ENCODE measurements at places on chromosomes 1 and 21. TPM values are rescaled to one million over a fixed set of nuclear protein-coding genes. Genes with fewer than 3 reads are reported as not detected.

The AK2 gene
- 115 TPM for total RNA-seq

The AMY1B gene
- not detected for total RNA-seq

The KRTAP10-4 gene
- total RNA-seq, result not detected

The RNASEL gene
- 3.5 TPM for total RNA-seq

The CTSE gene
- total RNA-seq, result not detected

The AMY1A gene
- total RNA-seq, result not detected

The ZNF684 gene
- 7.8 TPM for total RNA-seq

- no peak overlapping the region for H3K4me3 ChIP-seq
- H3K27me3 ChIP-seq, result no peaks in the 10 kb centered on the region
- no peak for DNase-seq
- H3K27ac ChIP-seq, result no peak overlapping the region
- H3K36me3 ChIP-seq, result no peaks in the 10 kb centered on the region
These were observed 44.9 kb downstream of the SSBP3 start for GRCh38 chr1:54361342-54361741.

DNA sequence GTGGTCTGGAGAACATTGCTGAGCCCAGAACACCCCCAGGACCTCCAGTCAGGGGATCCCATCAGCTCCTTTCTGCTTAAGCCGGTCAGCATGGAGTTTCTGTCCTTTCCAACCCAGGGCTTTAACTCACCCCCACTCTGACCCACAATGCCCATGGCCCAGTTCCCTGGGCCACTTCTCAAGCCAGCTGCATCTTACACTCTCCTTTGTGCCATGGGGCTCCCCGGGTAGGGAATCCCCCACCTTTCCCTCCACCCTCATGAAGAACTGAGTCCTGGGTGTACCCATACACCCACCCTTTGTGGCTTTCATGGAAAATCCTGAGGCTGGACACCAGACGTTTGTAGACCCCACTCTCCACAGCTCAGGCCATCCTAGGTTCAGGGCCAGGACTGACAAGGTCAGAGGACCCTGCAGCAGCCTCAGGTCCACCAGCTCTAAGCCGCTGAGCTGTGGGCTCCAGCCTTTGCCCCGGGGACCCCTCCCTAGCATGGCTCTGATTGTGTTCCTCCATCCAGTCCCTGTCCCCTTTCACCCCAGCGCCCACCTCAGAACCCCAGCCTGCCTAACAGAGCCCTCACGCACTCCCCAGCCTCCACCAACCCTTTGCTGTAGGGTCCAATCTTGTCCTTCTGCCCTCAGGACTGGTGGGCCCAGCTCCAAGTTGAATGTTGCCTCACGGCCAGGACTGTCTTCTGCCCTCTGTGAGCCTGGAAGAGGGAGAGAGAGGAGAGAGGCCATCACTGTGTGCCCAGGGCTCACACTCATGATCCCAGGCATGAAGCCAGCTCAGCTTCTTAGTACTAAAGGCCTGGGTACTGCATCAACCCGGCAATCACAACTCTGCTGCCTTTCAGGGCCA, 394.8 kb downstream of the MATN1 start:
- no peaks in the 10 kb centered on the region for H3K36me3 ChIP-seq
- H3K4me1 ChIP-seq, result no peaks in the 10 kb centered on the region
- H3K4me3 ChIP-seq, result no peak overlapping the region
- DNase-seq, result no peak
- H3K27ac ChIP-seq, result no peak overlapping the region

DNA sequence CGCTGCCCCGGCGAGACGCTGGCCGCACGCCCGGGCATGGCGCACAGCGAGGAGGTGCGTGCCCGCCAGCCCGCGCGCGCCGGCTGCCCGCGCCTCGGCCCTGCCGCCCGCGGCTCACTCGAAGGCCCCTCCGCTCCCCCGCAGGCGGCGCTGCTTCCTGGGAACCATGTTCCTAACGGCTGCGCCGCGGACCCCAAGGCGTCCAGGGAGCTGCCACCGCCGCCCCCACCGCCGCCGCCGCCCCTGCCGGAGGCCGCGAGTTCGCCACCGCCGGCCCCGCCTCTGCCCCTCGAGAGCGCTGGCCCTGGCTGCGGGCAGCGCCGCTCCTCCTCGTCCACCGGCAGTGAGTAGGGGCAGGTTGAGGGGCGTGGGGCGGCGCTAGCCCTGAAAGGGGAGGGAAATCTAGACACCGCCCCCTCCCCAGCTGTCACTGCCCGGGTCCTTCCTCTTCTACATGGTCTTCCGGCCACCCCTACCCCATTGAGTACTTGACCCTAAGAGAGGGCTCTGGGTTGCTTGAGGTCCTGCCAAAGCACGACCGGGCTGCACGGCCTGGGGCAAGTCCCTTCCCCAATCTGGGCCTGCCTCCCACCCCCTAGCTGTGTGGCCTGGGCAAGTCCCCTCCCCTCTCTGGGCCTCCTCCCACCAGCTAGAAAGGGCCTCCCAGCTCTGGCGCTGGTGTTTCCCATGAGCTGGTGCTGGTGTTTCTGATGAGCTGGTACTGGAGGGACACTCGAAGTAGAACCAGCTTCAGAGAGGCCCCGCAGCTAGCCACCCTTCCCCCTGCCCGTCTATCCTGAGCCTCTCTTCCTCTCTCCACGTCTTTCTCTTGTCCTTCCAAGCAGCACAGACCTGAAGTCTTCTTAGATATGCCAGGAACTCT, 17.0 kb downstream of the TNFRSF25 start:
- no peak for DNase-seq
- no peak overlapping the region for H3K4me3 ChIP-seq
- H3K27ac ChIP-seq, result no peak overlapping the region
- H3K4me1 ChIP-seq, result no peaks in the 10 kb centered on the region

DNA sequence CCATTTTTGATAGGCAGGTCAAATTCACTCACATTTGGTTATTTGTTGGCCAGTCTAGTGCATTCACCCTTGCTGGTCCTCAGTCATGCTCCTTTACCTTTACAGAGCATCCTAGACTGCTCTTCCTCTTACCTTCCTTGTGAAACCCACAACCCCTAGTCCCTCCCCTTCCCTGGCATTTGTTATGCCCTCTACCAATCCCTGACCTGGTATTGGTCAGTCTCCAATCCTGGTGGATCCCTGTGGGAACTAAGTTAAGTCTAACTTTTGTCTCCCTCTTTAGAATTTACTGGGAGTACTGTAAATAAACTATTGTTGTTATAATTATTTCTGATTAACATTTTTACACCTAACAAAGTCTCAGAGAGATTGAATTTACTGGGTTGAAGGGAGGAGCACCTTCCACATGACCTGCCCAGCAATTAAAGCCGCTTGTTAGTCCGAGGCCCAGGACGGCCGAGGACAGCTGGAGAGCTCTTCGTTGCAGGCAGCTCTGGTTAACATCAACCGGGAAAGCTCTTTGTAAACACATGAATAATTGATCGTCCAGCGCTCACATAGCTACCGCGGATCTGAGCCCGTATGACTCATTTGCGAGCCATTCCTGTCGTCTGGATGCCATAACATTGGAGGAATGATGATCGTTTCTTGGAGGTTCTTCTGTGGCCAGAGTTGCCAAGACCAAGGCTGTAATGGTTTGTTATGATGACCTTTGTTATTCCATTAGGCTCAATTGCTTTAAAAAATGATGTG, 31.9 kb downstream of the MTARC1 start:
- H3K4me1 ChIP-seq, result no peaks in the 10 kb centered on the region
- H3K27me3 ChIP-seq, result no peaks in the 10 kb centered on the region
- DNase-seq, result no peak
- peaks cover 4% of the 10 kb centered on the region for H3K36me3 ChIP-seq

GRCh38 chr1:116379057-116379630, 6.1 kb downstream of the ATP1A1 start:
- H3K36me3 ChIP-seq, result no peaks in the 10 kb centered on the region
- no peak for DNase-seq
- H3K4me3 ChIP-seq, result no peak overlapping the region
- H3K27me3 ChIP-seq, result no peaks in the 10 kb centered on the region

DNA sequence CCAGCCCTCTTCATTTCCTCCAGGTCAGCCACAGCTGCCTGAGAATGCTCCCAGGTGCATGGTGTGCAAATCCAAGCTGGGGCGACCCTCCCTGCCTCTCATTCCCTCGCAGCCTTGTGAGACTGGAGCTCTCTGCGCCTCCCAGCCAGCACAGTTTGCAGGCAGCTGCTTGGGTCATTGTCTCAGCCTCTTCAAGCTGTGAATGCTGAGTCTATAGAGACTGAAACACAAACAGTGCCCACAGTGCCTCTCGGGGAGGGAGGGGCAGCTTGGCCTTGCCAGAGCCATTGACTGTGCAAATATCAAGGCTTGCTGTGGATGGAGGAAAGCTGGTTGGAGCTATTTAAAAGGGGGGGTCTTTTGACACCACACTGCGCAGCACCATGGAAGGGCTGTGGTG, 10.6 kb downstream of the PLXNA2 start:
- H3K36me3 ChIP-seq, result no peaks in the 10 kb centered on the region
- peaks cover 28% of the 10 kb centered on the region for H3K4me1 ChIP-seq

DNA sequence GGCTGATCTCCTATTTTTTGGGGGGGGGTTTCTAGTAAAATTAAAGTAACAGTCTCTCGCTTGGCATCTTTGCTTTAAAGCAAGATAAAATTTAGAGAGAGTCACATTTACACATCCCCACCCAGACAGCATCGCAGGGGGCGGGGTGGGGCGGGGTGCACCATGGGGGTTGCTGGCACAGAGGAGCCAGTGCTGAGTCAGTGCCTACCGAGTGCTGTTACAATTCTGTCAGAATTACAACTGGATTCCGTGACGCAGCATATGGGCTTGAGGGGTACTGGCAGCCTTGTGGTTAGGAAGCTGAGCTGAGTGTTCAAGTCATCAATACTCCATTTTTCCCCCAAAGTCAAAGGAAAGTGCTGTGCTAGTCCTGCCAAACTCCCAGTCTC, 175.9 kb downstream of the PRDM16 start:
- H3K27me3 ChIP-seq, result peaks cover 28% of the 10 kb centered on the region
- no peaks in the 10 kb centered on the region for H3K36me3 ChIP-seq
- DNase-seq, result no peak
- H3K4me1 ChIP-seq, result no peaks in the 10 kb centered on the region
- H3K27ac ChIP-seq, result no peak overlapping the region

DNA sequence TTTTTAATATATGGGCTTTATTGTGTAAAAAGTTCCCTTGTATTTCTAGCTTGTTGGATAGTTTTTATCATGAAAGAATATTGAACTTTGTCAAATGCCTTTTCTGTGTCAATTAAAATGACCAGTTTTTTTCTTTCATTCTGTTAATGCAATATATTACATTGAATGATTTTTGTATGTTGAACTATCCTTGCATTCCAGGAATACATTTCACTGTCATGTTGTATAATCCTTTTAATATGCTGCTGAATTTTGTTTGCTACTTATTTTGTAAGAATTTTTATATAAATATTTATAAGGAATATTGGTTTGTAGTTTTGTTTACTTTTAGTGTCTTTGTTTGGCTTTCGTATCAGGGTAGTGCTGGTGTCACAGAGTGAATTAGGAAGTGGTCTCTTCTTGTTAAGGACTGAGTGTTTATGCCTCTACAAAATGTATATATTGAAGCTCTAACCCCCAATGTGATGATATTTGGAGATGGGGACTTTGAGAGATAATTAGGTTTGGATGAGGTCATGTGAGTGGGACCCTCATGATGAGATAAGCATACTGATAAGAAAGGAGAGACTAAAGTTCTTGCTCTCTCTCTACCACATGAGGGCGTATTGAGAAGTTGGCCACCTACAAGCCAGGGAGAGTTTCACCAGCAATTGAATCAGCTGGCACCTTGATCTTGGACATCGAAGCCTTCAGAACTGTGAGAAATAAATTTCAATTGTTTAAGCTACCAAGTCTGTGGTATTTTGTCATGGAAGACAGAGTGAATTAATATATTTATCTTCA, 12.0 kb upstream of the SLAMF6 start:
- no peak overlapping the region for H3K27ac ChIP-seq
- H3K36me3 ChIP-seq, result no peaks in the 10 kb centered on the region
- H3K27me3 ChIP-seq, result no peaks in the 10 kb centered on the region
- DNase-seq, result no peak
- H3K4me3 ChIP-seq, result no peak overlapping the region

DNA sequence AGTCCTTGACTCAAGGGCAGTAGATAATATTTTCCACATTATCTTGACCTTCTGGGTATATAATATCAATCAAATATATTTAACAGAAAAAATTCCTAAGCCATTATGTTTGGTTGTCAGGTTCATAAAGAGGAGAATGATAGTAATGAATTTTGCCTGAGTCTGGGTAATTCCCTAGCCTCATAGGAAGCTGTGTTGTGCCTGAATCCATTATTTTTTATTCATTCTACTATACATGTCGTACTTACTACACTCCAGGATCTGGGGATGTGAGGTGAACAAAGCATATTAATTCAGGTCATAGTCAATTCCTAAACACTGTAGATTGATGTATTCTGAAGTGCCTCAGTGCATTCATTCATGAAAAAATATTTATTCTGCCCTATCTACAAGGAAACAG, 204.2 kb downstream of the PTGER3 start:
- no peak for DNase-seq
- no peaks in the 10 kb centered on the region for H3K36me3 ChIP-seq
- H3K27me3 ChIP-seq, result no peaks in the 10 kb centered on the region
- H3K27ac ChIP-seq, result no peak overlapping the region
- H3K4me1 ChIP-seq, result no peaks in the 10 kb centered on the region

- H3K27ac ChIP-seq, result no peak overlapping the region
- DNase-seq, result no peak
- no peaks in the 10 kb centered on the region for H3K4me1 ChIP-seq
- no peaks in the 10 kb centered on the region for H3K36me3 ChIP-seq
- H3K4me3 ChIP-seq, result no peak overlapping the region
These were observed 909.4 kb downstream of the ADGRL2 start for GRCh38 chr1:82710091-82710490.

DNA sequence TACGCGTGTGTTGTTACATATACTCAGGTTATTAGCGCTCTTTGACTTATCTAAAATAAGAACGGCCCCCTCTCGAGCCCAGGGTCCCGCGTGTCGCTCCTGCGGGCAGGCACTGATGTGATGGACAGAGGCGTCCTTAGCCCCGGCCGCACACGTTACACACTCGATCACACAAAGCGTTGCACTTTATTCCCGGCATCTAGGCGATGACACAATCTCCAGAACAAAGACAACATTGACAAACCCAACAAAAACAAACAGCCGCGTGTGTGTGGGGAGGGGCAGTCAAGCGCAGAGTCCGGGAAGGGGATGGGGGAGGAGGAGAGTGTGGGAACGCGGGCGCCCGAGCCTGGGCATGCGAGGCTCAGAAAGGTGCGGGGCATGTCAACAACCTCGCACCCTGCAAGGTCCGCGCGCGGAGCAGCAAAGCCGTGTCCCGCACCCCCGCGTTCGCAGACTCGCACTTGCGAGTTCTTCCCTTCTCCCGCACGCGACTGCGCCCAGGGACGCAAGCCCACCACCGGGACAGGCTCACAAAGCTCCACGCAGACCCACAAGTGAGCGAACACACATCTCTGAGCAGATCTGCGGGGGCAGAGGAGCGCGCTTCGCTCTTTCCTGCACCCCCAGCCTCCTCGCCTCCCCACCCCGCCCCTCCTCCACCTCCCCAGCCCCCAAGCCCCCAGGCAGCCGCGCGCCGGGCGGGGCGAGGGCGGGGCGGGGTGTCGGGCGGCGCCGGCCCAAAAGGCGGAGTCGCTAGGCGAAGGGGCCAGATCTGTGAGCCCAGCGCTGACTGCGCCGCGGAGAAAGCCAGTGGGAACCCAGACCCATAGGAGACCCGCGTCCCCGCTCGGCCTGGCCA, at the start of gene EFNA1:
Gene EFNA1 (plus strand): TSS at position 772 of the 862 bp plus-strand sequence. CDS start 102 bp downstream, outside the sequence.
- H3K4me3 ChIP-seq, result peak within 1 kb of the TSS; percentile 64
- H3K27ac ChIP-seq, result peak within 1 kb of the TSS; percentile 92
- H3K4me1 ChIP-seq, result peaks cover 70% of the 10 kb centered on the region
